ENCODE measurements at places on chromosomes 6 and 20.

DNA sequence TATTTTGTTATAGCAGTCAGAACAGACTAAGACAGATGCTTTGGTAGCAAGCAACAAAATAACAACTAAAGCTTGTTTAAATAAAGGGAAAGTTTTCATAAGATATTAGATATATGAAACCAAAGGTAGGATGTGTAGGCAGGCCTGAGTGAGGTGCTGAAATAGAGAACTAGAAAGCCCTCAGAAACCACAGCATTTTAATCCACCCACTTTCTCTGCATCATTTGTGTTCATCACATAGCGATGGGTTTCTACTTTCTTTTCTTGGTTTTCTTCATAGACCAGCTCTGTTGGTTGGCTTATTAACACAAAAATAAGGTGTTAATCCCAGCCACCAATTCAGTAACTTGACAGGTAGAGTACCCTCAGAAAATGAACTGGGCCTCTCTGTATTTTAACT, 58.6 kb downstream of the RPS12 start:
- DNase-seq: no peak

GRCh38 chr6:109772883-109773431, 81.9 kb downstream of the FIG4 start:
- DNase-seq: no peak

- no peak for DNase-seq
Measured at GRCh38 chr6:24501914-24502313, 7.1 kb downstream of the ALDH5A1 start.

DNA sequence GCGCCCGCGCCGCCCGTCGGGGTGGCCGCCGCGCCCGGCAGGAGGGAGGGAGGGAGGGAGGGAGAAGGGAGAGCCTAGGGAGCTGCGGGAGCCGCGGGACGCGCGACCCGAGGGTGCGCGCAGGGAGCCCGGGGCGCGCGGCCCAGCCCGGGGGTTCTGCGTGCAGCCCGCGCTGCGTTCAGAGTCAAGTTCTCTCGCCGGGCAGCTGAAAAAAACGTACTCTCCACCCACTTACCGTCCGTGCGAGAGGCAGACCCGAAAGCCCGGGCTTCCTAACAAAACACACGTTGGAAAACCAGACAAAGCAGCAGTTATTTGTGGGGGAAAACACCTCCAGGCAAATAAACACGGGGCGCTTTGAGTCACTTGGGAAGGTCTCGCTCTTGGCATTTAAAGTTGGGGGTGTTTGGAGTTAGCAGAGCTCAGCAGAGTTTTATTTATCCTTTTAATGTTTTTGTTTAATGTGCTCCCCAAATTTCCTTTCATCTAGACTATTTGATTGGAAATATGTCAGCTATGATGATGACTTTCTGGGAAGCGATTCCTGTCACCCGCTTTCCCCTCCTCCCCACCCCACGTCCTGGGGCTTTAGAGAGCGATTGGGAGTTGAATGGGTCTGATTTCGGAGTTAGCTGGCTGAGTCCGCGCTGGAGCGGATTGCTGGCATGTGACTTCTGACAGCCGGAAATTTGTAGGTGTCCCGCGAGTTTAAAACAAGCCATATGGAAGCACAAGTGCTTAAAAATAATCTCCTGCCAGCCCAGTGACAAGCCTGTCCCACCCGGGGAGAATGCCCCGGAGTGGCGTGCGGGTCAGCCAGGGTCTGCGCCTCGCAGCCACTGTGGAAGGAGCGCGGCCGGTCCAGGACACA, 1.1 kb downstream of the ESR1 start:
- DNase-seq: peak; percentile 13

DNA sequence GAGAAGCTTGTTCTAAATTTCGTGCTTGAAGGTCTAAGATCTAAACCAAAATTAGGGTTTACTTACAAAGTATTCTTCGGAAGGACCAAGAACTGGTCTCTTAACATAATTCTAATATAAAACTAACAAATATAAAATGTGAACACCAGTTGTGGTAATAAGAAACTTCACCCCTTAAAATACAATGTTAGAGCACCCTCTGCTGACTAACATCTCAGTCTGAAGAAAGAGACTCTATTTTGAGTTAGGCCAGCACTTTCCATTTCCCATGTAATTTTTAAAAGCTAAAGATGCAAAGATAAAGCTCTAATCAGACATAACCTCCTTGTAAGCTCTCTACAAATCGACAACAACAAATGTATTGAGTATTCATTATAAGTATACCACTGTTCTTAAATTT, 24.6 kb downstream of the ATG5 start:
- DNase-seq: no peak

DNA sequence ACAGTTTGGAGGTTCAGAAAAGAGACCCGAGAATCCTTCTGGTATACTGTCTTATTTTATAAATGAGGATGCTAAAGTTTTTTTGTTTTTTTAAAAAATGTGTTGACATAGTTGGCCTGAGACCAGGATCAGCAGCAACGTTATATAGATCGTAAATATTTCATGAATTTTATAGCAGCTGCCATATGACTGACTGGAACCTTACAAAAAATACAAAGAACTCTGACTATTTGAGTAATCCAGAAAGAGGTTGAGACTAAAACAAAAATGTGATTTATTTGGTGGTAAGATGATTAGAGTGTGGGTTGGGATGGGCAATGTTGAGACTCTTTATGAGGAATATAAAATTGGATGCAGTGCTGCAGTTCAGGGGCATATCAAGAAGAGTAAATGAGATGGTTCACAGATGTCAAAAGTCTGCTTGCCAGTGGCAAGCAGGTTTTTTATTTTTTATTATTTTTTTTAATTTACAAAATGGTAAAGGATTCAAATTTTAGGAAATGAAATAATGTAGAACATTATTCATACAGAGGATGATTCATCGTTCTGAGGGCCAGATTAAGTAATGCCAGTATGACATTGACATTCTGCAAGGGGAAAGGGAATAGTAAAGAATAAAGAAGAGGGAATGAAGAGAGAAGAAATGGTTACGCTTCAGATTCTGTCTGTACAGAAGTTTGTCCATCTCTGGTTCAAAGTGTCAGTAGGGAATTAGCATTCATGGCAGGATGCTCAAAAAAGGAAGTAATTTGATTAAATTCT, 58.5 kb downstream of the SCAF8 start:
- no peak for DNase-seq

DNA sequence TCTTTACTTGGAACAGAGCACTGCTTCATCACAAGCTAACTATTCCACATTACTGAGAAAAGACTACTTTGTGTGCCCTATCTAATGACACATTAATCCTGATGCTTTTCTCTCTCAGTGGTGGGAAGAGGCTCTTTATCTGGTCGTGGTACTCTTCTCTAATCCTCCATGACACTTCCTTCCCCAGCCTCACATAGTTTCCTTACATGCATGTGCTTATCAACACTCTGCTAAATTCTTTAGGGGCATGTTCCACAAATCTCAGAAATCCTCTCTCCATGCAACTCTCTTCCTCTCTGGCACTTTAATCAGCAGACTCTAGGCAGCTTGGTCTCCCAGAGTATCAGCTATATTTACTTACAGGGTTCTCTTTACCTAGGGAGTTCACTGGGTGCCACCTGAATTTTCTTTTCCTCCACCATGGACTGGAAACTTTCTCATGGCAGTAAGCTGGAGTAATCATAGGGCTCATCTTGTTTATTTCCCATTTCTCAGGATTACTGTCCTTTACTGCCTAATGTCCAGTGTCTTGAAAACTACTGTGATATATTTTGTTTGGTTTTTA, 27.0 kb upstream of the SLC22A2 start:
- DNase-seq: no peak

GRCh38 chr20:62846166-62846890, 15.3 kb downstream of the TCFL5 start:
- DNase-seq: no peak

GRCh38 chr6:149608381-149608982, 40.0 kb downstream of the KATNA1 start:
- DNase-seq: no peak

DNA sequence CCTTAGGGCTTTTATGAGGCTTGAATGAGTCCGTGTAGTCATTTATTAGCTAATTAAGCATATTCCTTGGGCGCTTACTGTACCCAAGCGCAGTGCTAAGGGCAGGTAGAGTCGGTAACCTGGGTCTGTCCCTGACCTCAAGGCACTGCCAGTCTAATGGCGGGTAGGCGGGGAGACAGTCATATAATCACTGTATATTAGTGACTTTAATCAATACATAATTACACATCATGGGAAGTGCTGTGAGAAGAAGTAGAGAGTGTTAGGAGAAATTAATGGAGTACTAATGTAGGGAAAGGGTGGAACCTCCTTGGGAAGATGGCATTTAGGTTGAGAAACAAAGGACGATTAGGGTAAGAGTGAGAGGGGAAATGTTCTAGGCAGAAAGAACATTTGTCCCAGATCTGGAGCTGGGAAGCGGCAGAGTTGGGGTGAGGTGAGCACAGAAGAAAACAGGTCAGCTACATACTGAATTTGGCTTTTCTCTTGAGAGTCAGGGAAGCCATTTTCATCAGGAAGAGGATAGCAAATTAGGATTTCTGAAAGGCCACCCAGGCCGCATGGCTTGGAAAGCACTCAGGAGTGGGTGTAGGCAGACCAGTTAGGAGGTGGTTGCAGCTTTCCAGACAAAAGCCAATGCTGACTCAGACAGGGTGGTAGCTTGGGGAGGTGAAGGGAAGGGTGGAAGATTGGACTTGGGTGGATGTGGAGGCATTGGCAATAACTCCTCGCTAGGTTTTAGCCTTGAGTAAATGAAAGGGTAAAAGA, 954 bp upstream of the BLCAP start:
- DNase-seq: no peak

DNA sequence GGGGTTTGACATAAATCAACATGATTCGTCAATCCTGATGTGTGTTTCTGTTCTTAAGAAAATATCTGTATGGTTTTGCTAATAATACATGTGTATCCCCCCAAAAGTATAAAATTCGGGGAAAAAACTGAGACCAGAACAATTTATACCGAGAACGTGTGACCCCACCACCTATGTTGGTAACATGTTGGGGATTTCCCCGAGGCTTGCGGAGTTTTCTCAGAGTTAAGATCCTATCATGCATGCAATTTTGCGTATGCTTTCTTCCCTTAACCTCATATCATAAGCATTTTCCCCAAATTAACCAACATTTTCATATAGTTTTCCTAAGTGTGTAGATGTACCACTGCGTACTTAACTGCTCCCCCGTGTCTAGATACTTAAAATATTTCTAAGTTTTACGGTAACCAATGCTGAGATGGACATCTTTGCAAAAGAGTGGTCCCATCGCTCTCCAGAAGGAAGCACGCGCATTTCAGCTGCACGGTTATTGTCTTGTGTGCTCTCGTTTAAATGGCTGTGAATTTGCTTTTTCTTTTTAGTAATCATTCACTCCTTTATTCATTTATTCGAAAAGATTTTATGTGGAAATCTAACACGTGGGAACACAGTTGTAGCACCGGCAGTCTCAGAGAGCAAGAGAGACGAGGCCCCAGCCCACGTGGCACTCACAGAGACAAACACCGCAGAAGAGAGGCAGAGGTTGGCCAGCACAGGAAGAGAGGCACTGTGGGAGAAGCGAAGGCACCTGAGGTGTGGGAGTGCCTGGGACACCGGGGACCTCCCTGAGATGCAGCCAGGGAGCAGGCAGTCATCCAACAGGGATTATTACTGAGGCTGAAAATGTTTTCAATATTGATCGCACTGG, 13.2 kb upstream of the IRF4 start:
- no peak for DNase-seq

DNA sequence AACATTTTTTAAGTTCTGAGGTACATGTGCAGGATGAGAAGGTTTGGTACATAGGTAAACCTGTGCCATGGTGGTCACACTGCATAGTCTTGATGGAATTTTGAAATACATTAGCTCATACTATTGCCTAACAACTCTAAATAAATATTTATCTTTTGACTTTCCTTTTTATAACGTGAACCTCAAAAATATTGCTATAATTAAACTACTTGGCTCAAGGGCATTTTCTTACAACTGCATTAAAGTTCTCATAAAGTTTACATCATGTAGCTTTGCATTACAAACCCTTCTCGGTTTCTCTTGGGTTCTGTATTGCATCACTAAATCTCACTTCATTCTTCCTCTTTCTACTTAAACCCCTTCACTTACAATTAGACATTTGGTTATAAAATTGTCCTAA, 636.0 kb upstream of the PTCHD4 start:
- DNase-seq: no peak

- no peak for DNase-seq
Measured at GRCh38 chr6:7246401-7247178, 66.4 kb downstream of the SSR1 start.

DNA sequence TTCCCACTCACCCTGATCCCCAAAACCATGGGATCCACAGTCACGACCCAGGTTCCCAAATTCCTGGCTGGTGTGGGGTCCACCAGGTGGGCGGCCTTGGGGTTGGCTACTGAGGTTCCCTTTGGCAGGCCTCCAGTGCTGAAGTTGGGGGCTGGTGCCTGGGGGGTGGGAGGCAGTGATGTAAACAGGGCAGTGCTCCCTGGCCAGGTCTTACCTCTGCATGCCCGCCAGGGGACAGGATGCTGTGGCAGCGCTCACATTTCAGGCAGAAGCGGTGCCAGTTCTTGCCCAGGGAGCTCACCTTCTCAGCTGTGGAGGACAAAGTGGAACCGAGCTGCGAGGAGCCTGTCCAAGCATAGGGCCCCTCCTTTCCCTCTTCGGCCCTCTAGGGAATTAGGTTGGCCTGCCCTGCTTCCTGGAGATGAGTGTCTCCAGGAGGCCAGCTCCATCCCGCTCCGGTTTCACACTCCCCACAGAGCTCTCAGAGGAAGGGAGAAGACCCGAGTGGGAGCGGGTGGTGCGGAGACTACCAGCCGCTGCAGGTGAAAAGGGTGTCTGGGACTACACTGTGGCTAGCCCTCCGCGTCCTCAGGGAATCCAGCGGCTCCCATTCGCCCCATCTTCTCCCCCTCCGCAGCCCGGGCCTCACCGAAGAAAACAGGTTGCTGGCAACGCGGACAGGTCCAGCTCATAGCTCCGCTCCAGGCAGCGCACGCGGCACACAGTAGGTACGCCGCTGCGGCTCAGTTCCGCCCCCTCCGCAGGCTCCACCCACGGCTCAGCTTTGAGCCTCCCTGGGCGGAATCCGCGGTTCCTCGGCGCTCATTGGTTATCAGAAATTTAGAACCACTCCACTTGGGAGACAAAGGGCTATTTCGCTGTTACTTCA, at the start of gene CRIP3:
Gene CRIP3, minus strand, starts transcription at position 726 of the 889 bp plus-strand sequence. Its CDS starts 34 bp downstream, at position 692.
- DNase-seq: peak; percentile 54

DNA sequence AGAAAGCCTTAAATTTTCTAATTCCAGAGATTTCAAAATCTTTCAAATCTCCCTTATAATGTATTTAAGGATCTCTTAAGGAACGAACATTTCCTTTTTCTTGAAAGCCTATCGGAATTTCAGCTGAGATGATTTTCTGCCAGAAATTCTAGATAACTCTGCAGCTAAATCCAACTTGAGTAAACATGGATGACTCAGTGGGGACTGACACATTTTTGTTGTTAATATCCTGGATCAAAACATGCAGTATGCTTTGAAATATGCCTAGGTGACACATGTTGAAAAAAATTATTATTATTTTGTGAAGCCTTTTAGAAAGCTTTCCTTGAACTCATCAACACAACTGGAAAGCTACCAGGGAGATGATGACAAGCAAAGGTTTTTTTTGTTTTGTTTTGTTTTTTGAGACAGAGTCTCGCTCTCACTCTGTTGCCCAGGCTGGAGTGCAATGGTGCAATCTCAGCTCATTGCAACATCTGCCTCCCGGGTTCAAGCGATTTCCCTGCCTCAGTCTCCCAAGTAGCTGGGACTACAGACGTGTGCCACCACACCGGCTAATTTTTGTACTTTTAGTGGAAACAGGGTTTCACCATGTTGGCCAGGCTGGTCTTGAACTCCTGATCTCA, 140.1 kb upstream of the SNX9 start:
- DNase-seq: no peak

All from memory B cell (primary cell).